ENCODE measurements at places on chromosomes 2 and 18. TPM values are rescaled to one million over a fixed set of nuclear protein-coding genes. Genes with fewer than 3 reads are reported as not detected.
A peak's percentile ranks its signal among the peaks of the same experiment; 100 is the strongest.

CRIM1 gene
- polyA plus RNA-seq, result 104 TPM

DNA sequence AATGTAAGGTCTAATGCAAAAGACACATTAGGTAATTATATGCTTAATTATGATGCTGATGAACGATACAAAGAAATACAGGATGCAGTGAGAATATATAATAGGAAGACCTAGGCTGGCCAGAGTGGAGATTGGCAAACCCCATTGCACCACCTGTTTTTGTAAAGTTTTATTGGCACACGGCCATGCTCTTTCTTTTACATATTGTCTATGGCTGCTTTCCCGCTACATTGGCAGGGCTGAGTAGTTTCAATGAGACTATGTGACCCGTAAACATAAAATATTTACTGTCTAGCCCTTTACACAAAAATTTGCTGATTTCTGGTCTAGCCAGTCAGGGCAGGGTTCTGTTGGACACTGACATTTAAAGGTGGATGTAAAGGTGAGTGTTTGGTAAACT is 5.4 kb downstream of the SEC11C start:
- DNase-seq, result no peak

GRCh38 chr18:55588111-55588869 is at the start of gene TCF4:
TSS of gene TCF4 (minus strand) at chr18:55588192. CDS start at chr18:55587116, 1,076 bp downstream.
- DNase-seq, result no peak

DNA sequence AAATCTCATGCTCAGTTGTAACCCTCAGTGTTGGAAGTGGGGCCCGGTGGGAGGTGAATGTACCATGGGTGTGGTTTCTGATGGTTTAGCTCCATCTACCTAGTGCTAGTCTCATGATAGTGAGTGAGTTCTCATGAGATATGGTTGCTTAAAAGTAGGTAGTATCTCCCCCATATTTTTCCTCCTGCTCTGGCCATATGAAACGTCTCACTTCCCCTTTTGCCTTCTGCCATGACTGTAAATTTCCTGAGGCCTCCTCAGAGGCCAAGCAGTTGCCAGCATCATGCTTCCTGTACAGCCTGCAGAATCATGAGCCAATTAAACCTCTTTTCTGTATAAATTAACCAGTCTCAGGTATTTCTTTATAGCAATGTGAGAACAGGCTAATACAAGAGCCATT is 62.8 kb upstream of the RNF152 start:
- no peak for DNase-seq

GRCh38 chr2:111032721-111033429 is 87.8 kb upstream of the BCL2L11 start:
- no peak for DNase-seq

- no peak for DNase-seq
Measured at GRCh38 chr18:6413579-6414117, 1.1 kb downstream of the L3MBTL4 start.

DNA sequence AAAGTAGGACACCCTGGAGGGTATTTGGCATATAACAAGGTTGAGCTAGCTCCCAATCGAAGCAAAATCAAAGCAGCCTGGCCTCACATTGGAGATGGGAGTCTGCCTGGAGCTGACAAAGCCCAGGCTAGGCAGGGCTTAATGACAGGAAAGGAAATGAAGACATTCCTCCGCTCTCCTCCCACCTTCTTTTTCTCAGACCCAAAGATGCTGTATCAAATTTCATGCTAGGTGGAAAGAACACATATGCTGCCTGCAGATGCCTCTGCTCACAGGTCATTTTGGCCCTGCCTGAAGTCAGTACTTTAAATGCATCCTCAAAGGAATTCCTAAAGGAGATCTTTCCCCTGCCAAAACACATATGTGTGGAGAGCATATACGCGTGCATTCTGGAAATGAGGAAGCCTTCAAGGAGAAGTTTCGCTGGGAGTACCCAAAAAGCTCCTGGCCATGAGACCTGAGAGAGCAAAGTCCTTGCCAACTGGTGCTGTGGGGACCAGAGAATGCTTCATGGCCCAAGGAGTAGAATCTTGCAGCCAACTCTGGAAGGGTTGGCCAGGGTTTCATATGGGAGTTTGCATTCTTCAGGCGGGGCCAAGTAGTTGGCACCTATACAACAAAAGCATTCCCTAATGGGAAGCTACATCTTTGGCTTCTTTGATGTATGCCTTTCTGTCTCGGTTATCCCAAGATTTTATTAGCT is 88.0 kb downstream of the AQP4 start:
- peak; percentile 40 for DNase-seq
